ENCODE measurements at places on chromosomes 7 and 10.
A peak's percentile ranks its signal among the peaks of the same experiment; 100 is the strongest.

- DNase-seq: no peak
Measured at GRCh38 chr10:74177140-74177677, 26.2 kb downstream of the ADK start.

DNA sequence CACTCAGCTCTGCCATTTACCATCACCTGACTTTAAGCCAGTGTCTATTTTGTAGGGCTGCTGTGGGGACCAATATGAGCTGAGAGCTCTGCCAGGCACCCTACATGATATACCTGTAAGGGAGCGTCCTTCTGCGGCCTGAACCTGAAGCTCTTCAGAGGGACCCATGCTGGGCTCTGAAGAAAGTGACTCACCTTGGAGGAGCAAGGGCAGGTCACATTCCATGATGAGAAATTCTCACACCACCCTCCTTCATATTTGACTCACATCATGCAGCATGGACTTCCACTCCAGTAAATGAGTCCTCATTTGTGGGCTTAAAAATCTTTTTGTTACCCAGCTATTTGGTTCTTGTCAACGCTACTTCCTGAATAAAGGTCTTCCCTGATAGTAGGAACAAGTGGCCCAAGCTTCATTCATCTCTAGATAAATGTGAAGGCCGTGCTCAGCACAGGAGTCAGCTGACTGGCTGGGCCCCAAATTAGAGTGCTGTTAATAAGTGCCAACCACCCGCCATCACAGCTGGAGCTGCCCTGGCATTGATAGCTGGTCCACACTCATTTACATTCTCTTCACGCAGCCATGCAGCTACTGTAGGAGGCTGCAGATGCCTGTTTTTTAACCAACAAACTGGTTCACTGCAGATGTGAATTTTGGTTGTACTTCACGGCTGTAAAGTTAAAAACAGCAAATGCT, 78.4 kb downstream of the RNF216 start:
- no peak for DNase-seq

DNA sequence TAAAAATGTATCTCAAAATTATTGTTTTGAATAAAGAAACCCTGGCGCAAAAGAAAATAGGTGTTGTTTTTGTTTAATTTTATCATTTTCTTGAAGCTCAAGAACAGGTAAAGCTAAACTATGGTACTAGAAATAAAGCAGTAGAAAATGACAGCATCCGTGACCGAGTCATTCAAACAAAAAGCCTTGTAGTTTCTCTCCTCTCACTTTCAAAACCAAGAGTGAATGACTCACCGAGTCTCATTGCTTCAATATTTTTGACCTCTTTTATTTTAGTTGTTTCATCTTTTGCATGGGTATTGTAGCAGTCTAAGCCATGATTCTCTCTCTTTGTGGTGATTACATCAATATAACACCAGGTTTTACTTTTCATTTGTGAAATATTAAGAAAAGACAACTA, 396.5 kb downstream of the POM121L12 start:
- no peak for DNase-seq

- no peak for DNase-seq
Measured at GRCh38 chr7:27150568-27151340, 1.6 kb downstream of the HOXA3 start.

DNA sequence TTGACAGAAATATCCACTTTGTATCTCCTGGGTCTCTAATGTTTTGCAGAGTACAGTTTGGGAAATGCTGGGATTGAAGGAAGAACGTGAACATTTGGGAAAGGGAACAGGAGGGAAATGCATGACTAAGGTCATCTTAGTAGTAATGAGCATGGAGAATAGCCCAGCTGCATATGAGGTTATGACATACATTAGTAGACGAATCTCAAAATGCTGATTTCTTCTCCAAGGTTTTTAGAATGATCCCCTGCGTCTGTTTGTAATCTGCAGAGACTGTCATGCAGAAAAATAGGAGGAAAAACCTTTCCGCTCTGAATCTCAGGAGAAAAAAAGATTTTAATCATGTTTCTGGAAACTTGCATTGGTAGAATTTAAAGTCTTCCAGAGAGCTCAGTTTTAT, 133.6 kb downstream of the PPP1R9A start:
- no peak for DNase-seq

GRCh38 chr10:14543904-14544210, 213.1 kb upstream of the FRMD4A start:
- no peak for DNase-seq

- no peak for DNase-seq
Measured at GRCh38 chr10:6204063-6204340, 1.3 kb downstream of the PFKFB3 start.

DNA sequence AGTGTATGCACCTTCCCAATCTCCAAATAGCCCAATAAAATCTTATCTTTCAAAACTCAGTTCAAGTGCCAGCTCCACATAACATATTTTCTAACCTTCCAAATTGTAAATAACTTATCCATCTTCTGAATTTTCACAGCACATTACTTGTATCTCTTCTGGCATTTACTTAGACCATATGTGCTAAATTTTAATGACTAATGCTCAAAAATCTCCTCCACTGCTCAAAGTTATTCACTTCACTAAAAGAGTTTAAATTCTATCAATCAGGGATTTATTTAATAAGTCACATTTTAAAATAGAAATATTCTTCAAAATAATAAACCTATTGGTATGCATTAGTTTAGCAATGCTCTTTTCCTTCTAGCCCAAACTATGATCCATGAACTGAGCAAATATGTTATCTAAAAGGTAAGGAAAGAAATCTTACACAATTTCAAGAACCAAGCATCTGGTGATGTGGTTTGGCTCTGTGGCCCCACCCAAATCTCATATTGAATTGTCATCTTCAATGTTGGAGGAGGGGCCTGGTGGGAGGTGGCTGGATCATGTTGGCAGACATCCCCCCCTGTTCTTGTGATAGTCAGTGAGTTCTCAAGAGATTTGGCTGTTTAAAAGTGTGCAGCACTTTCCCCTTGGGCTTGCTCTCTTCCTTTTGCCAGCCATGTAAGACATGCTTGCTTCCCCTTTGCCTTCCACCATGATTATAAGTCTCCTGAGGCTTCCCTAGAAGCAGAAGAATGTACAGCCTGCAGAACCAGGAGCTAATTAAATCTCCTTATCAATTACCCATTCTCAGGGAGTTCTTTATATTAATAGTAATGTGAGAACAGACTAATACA, 28.1 kb upstream of the GPR22 start:
- DNase-seq: peak; percentile 13

- DNase-seq: no peak
Measured at GRCh38 chr7:97868788-97869187, 3.4 kb downstream of the ASNS start.

- DNase-seq: no peak
Measured at GRCh38 chr10:114631666-114632417, 26.2 kb downstream of the ABLIM1 start.

DNA sequence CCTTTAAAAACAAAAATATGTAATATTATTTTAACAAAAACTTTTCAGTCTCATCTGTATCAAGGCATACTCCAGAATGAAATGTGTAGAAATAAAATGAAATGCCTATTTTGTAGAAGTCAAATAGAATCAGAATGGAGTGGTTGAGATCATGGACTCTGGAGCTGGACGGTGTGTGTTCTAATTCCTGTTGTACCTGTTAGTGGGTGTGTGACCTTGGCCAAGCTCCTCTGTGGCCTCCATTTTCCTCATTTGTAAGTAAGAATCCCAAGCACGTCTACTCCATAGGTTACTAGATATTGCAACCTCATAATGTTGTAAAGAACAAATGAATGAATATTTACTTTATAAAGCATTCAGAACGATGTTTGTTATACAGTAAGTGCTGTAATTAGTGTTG, 74.9 kb downstream of the HDAC9 start:
- no peak for DNase-seq

DNA sequence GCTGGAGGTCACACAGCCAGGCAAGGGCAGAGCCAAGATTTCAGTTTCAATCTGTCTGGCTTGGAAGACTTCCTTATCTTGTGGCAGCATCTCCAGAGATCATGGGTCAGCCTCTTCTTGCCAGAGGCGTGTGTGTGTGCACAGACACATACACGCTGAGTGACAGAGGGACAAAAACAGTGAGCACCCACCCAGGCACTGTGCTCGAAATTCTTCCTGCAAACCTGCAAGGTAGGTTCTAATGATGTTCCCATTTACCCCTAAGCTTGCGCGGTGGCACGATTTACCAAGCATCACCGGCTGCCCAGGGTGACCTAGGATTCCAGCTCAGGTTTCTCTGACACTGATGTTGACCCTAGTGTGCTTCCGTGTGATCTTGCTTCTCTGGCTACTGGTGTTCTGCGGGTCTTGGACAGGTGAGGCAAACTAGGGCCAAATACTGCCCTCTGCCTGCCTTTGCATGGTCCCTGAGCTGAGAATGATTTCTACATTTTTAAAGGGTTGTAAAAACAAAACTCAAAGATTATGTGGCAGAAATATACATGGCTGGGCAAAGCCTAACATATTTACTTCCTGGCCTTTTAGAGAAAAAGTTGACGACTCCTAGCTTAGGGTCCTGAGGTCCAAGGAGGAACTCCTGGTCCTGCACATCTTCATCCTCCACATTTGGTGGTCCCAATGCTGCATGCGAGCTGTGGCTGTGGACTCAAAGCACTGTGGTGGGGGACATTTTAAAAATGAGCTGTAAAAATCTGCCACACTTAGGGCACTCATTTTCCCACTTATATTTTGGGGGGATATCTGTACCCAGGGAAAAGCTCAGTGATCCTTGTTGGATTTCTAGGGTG, 268.5 kb downstream of the RPS24 start:
- no peak for DNase-seq

- no peak for DNase-seq
Measured at GRCh38 chr10:78892338-78893176, 176.2 kb upstream of the ZMIZ1 start.

GRCh38 chr10:127182161-127182560, 14.2 kb downstream of the INSYN2A start:
- DNase-seq: no peak

DNA sequence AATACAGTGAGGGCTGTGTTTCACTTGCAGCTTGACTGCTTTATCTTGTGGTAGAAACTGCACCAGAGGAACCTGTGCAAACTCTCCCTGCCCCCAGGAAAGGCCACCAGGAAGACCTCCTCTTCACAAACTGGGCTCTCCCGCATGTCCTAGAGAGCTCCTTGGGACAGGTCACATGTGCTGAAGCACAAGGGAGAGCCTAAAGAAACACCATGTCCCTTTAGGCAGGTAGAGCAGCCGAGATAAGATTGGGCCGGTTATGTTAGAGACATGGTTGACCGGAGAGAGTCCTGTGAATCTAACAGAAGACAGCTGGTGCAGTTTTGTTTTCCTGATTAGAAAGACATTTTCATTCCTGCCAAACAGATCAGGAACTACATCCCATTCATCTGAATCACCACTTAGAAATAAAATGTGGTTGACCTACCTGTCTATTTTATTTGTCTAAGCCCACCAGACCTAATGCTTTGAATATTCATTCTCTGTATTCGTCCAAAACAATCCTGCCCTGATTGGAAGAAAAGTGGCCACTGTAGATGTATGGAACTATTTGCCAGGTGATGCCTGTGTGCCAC, 224.1 kb downstream of the GLI3 start:
- DNase-seq: no peak
